Activated naive CD4-positive, alpha-beta T cell treated with Interleukin-2 at 50 U/mL for 16 hours (primary cell): ENCODE measurements at places on chromosomes 11 and 22.

DNA sequence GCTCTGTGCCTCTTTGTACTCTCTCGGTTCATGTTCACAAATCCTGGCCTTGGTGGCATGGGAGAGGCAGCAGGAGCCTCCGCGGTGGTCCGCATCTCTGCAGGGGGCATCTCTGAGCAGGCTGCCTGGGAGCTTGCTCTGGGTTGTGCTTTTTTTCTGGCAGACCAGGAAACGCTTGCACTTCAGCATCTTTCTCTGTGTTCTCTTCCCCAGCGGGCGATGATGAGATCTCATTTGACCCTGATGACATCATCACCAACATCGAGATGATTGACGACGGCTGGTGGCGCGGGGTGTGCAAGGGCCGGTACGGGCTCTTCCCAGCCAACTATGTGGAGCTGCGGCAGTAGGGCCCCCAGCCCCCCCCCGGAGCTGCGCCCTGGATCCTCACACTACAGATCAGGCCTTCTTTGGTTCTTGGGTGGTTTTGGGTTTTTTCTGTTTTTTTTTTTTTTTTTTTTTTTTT is 36.5 kb downstream of the CTTN start:
- no peak for DNase-seq

DNA sequence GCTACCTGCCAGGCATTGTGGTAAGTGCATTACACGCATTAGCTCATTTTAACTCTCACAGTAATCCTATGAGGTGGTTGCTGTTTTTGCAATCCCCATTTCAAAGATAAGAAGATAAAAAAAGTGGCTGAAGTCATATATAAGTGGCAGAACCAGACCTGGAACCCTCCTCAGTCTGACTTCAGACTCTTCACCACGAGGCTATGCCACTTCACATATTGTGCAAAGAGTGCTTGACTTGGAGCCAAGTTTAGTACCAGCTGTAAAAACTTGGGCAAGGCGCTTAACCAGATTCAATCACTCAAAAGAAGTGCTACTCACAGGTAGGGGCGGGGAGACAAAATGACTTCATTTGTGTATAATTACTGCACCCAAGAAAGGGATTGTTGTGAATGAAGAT is 15.3 kb downstream of the BPIFC start:
- DNase-seq = no peak

DNA sequence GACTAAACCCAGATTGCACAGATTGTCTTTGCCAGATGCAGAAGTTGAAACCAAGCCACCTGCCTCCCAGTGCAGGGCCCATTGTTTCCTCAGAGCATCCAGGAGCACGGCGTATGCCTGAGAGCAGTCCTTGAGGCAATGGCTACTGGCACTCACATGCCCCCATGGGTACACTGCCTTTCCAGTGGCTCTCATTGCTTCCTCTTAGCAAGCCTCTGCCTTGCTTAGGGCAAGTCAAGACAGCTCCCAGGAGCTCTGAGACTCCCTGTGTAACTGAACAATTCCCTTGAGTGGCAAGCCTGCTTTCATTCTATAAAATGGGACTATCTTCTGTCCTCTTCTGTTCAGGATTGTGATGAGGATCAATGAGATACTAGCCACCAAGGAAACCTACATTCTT is 4.1 kb downstream of the SYTL2 start:
- DNase-seq = no peak

- DNase-seq = no peak
These were observed 75.9 kb downstream of the PARVA start for GRCh38 chr11:12453243-12453642.

DNA sequence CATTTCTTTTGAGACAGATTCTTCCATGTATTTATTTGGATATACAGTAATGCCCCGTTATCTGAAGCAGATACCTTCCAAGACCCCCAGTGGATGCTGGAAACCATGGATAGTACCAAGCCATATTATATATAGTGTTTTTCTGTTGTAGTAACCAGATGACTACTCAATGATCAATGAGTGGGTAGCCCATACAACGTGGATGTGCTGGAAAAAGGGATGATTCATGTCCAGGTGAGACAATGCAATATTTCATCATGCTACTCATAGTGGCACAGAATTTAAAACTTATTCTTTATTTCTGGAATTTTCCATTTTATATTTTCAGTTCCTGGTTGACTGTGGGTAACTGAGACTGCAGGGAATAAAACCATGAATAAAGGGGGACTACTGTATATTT is 427.5 kb downstream of the METTL15 start:
- no peak for DNase-seq

DNA sequence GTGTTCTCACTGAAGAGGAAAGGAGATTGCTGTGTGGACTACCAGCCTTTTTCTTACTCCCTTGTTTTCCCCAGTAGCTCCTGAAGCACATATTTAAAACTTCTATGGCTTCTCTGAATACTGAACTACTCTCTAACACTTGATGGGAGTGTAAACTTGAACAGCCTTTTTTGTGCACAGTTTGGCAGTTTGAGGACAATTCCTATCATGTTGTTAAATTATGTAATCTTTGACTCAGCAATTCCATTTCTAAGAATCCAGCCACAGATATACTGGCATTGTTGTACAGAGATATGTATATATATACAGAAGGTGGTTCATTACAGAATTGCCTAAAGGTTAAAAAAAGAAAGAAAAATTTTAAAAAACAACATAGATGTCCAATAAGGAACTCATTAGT is 47.1 kb upstream of the EED start:
- DNase-seq = no peak

GRCh38 chr11:91978747-91979146 is 245.9 kb upstream of the FAT3 start:
- DNase-seq = no peak

DNA sequence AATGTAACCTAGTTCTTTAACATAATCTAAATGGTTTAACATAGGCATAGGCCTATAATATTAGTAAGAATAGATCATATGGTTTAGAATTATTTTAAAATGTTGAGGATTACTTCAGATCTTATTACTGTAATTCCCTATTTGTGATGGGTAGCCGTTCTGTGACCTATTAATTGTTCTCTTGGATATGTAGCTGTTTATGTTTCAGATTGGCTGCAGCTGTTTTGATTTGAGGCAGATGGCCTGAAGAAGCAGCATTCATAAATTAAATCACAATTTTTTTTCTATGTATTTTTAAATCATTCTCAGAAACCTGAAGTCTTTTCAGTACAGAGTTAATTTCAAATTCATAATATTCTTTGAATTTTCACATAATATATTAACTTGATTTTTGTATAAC is 104.5 kb downstream of the PDE3B start:
- DNase-seq = no peak

DNA sequence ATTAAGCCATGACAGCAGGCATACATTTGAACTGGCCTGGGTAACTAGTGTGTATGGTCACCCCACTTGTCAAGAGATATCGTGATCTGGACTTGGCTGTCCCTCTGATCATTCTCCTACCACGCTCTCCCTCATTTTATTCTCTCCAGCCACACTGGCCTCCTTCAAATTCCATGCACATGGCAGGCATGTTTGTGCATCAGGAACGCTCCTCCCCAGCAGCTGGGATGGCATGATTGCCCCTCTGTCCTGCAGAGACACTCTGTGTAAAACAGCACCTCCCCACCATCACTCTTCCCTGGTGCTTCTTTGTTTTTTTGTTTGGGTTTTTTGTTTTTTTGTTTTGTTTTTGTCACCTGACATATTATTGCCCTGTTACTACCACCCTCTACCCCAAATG is 31.5 kb upstream of the SCGB1A1 start:
- DNase-seq = no peak

DNA sequence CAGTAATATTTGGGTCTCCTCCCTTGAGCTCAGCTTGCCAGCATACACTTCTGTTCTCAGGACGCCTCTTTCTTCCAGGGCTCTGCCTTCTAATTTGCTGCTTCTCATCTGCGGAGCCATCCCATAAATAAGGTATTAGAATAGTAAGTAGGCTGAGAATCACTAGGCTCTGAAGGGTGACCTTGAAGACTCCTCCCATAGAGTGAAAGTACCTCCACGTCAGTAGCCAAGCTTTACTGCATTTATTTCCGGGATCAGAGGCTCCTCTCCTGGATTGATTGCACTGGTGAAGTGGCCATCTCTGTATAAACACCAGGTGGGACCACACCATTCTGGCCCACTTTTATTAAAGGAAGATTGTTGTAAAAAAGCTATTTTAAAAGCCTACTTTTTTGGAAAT is 315.5 kb downstream of the FAT3 start:
- DNase-seq = no peak

DNA sequence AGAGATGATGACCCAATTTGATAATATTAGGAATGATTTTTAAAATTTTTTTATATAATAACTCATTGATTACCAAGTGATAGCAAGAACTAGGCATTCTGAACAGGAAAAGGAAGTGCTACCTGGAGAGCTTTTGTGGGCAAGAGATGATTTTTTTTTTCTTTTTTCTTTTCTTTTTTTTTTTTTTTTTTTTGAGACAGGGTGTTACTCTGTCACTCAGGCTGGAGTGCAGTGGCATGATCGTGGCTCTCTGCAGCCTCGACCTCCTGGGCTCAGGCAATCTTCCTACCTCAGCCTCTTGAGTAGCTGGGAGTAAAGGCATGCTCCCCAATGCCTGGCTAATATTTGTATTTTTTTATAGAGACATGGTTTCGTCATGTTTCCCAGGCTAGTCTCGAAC is 40.4 kb downstream of the TNRC6B start:
- no peak for DNase-seq

GRCh38 chr11:107044503-107044902 is 26.2 kb upstream of the GUCY1A2 start:
- no peak for DNase-seq

GRCh38 chr11:63879598-63880402 is 37.2 kb downstream of the RCOR2 start:
- DNase-seq = no peak

DNA sequence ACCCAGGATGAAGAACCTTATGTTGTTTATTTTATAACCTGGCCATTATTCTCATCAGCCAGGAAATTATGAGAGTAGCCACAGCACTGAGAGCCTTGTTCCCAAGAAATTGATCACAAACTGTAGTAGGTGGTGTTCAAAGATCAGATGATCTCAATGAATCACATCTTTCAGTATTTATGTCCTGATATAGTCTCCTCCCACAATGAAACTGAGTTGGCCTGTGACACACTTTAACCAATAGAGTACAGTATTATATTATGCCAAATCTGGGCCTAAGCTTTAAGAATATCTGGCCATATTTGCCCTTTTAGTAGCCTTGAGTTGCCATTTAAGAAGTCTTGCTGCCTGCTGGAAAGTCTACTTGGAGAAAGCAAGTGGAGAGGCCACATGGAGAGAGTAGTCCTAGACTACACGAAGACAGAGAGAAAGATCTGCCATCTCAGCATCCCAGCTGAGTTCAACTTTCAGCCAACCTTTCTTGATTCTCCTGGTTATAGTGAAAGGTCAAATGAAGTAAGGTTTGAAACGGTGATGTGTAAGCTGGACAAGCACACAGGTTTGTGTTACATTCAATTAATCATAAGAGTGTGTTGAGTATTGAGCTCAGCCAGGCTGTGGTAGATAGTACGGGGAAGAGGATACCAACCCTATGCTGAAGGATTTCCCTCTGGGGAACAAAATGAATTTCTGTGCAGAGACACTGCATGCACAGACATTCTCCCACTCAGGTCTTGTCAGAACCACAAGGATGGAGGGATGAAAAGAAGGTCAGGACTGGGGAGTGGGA is 561.8 kb downstream of the SOX6 start:
- no peak for DNase-seq

DNA sequence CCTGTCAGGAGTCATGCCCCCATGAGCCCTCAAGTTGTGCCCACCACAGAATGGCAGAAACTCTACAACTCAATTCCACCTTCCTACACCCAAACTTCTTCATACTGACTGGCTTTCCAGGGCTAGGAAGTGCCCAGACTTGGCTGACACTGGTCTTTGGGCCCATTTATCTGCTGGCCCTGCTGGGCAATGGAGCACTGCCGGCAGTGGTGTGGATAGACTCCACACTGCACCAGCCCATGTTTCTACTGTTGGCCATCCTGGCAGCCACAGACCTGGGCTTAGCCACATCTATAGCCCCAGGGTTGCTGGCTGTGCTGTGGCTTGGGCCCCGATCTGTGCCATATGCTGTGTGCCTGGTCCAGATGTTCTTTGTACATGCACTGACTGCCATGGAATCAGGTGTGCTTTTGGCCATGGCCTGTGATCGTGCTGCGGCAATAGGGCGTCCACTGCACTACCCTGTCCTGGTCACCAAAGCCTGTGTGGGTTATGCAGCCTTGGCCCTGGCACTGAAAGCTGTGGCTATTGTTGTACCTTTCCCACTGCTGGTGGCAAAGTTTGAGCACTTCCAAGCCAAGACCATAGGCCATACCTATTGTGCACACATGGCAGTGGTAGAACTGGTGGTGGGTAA is at the start of gene OR52W1:
TSS of gene OR52W1 (plus strand) at position 51 of the 637 bp plus-strand sequence. CDS start at position 51, 0 bp downstream.
- no peak for DNase-seq

DNA sequence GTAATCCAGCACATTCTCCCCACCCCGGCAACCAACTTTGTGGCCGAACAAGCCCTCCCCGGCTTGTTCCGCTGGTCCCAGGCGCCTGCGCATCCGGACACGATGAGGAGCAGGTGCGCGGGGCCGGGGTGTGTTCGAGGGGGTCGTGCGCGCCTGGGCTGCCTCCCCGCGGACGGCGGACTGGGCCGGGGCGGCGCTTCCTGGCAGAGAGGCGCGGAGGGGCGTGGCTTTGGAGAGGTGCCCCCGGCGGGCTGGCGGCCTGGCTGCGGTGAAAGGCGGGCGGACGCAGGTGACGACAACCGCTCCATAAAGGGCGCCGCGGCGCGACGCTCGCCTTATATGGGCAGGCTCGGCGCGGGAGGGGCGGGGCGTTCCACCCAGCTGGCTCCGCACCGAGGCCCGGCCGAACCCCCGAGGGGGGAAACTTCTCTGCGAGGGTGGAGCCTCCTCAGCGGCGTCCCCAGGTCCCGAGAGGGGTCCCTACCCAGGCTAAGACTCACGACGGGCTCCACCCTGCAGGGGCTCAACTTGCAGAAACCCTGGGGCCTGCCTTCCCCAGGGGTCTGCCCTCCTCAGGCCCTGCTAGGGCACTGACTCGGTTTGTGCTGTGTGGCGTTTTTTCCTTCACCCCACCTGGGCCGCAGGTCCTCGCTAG is 26.4 kb downstream of the TXN2 start:
- peak; percentile 94 for DNase-seq

GRCh38 chr11:101914341-101914737 is 471 bp upstream of the CEP126 start:
- DNase-seq = no peak

GRCh38 chr11:27370374-27370773 is 7.4 kb upstream of the CCDC34 start:
- no peak for DNase-seq

- DNase-seq = no peak
These were observed 1.6 kb upstream of the KCNJ11 start for GRCh38 chr11:17389957-17390649.
